DND-41 (cell line): ENCODE measurements at places on chromosomes 11 and 22.

GRCh38 chr11:86068138-86068871 lies 579 bp downstream of the PICALM start:
- DNase-seq = peak; percentile 50

DNA sequence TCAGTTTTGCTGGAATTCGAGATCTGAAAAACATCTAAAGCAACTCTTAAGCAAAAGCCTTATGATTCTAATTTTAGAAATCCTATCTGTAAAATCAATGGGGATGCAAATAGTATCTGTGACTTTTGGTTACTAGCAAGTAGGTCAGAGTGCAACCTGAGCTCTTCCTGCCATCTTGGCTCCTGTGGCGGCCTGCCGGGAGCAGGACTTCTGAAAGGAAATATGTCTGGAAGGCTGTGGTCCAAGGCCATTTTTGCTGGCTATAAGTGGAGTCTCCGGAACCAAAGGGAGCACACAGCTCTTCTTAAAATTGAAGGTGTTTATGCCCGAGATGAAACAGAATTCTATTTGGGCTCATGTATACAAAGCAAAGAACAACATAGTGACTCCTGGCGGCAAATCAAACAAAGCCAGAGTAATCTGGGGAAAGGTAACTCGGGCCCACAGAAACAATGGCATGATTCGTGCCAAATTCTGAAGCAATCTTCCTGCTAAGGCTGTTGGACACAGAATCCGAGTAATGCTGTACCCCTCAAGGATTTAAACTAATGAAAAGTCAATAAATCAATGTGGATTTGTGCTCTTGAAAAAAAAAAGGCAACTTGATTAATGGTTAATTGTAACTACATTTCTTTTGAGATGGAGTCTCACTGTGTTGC lies 1.7 kb downstream of the SAMM50 start:
- no peak for DNase-seq

DNA sequence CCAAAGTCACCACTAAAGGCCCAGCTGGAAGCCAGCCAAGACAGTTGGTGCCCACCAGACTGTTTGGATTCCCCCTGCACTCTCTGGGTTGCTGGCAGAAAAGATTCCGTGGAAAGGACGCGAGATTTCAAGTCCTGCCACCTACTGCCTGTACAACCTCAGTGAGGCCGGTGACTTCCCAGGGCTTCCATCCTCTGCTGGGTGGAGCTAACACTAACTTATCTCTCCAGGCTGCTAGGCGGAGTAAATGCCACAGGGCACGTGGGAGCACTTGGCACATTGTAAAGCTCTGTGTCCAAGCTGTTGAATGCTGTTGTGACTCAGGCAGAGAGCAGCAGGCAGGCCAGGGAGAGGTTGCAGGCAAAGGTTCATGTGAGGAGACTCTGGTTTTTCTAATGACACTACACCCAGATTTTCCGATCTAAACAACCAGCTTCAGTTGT lies 50.9 kb upstream of the CDON start:
- DNase-seq = no peak

DNA sequence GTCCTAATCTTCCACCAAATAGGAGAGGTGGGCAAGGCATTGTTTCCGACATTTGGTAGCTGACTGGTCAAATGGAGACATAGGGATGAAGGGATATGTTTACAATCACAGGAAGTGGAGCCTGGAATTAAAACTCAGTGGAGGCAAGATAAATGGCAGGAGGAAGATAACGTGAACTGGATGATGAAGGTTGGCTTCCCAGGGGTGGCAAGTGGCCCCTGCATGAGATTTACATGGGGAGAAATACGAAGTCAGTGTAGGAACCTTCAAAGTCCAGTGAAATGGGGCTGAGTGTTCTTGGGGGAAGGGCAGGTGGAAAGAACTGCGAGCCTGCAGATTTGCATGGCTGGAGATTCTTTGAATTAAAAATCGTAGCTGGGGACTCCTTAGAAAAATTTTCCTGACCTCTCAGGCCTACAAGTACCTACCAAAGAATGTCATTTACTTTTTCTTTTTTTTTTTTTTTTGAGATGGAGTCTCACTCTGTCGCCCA lies 724 bp upstream of the FOXRED2 start:
- DNase-seq = no peak

DNA sequence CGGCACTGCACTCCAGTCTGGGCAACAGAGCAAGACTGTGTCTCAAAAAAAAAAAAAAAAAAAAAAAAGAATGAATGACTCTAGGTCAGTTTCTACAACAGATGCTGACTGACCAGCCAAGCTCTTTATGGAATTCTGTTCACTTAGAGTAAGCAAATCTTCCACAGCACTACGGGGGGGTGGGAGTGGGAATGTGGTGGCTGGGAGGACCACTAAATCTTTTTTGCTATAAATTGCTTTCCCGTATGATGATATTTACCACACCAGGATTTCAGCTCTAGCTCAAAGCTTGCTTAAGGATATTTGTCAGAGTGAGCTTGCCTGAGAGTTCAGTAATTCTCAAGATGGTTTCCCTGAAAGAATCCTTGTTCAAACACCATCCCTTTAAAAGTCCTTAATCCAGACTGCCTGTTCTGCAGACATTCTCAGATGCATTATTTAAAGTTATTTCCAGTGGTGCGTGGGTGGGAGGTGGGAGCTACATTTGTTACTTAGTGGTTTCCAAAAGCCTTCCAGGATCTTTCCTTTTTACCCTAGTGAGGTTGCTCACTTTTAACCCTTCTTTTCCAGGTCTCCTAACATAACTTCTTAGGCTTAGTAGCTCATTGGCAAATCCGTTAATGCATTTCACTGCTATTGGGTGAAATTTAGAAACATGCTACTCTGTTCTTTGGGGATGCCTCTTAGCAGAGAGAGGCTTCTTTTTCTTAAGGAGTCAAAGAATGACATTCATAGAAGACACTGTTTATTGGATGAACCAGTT lies 65.9 kb downstream of the UBASH3B start:
- DNase-seq = no peak

DNA sequence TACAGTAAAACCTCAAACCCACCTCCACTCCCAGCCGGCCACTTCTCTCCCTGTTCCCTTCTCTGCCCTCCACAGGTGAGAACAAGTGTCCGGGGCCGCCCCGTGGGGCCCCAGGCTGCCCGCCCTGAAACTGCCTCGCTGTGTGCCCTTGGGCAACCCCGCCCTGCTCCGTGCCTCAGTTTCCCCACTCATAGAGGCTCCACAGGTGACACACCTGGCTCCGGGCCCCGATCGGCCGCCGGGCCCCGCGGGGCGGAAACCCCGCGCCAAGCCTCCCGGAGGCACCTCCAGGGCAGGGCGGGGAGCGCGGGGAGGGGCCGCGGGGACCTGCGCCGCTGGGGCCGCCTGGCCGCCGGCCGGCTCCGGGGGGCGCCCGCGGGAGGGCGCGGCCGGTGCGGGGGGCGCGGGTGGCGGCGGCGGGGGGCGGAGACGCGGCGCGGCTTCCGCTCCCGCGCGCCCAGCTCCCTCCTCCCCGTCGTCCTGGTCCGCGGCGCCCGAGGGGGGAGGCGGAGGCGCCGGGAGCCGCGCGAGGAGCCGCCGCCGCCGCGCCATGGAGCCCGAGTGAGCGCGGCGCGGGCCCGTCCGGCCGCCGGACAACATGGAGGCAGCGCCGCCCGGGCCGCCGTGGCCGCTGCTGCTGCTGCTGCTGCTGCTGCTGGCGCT lies at the start of gene LRP5:
TSS of gene LRP5 (plus strand) at position 475 of the 663 bp plus-strand sequence. CDS start at position 599, 124 bp downstream.
- peak; percentile 50 for DNase-seq

- no peak for DNase-seq
These were observed 27.8 kb upstream of the CDON start for GRCh38 chr11:126090452-126090851.

- DNase-seq = no peak
These were observed 1.1 kb upstream of the IGSF9B start for GRCh38 chr11:133957900-133958299.
